Activated naive CD4-positive, alpha-beta T cell treated with Interleukin-2 at 50 U/mL for 16 hours (primary cell): ENCODE measurements at places on chromosomes 1 and 21.

DNA sequence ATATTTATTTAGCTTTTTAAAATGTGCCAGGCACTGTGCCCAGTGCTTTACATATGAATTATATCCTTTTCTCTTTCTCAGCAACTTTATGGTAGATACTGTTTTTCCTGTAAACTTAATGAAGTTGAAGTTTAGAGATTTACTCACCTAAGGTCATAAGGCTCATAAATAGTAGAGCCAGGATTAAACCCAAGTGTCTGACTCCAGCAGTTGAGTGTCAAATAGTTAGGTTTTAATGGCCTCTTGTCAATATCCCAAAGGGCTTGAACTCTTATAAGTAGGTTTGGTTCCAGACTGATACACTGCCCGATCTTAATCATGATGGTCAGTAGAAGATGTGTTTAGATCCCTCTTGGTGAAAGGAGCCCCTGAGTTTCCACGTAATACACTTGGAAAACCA, 37.8 kb downstream of the RABGAP1L start:
- no peak for DNase-seq

GRCh38 chr1:204925701-204926100, 55.0 kb downstream of the NFASC start:
- DNase-seq: no peak

- DNase-seq: no peak
Measured at GRCh38 chr21:35853321-35854239, 206.7 kb downstream of the SETD4 start.

- no peak for DNase-seq
Measured at GRCh38 chr1:234495231-234495990, 16.4 kb upstream of the TARBP1 start.

- DNase-seq: no peak
Measured at GRCh38 chr1:31669433-31669785, 24.7 kb upstream of the PEF1 start.

GRCh38 chr1:29712284-29712651, 475.9 kb downstream of the PTPRU start:
- DNase-seq: no peak

DNA sequence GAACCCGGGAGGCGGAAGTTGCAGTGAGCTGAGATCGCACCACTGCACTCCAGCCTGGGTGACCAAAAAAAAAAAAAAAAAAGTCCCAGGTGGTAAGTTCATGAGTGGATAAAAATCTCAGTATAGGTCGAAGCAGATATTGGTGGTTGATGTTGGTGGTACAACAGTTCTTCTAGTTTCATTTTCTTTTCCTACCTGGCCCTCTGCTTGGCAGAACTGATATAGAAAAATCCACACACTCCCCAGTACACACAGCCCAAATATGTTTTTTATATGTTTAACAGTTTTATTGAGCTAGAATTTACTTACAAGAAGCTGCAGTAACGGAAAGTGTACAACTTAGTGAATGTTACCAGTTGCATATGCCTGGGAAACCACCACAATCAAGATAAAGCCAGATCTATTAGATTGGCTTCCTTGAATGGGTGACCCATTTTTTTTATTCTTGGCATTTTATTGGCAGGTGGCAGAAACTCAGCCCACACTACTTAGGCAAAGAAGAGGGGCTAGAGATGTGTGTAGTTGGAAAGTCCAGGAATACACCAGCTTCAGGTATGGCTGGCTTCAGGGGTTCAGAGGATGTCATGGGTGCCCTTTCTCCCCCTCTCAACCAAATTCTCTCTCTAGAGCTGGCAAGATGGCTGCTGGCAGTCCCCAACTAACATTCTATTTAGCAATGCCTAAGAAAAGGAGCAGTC, 118.3 kb upstream of the SLC25A33 start:
- DNase-seq: no peak

DNA sequence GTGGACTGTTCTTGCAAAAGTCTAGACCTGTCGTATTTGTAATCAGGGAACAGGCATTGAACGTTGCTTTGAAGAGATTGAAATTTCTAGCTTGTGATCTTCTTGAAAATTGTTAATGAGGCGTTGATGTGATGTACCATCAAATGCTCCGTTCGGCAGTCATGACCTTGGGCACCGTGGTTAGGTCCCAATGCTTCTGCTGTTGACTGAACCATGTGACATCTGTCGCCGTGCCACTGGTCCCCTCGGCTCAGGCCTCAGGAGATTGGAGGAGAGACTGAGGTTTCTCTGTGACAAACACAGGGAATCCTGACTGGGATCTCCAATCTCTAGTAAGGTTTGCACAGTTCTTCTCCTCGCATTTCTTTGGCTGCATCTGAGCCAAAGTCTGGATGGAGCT, 18.1 kb upstream of the KCNAB2 start:
- DNase-seq: no peak

DNA sequence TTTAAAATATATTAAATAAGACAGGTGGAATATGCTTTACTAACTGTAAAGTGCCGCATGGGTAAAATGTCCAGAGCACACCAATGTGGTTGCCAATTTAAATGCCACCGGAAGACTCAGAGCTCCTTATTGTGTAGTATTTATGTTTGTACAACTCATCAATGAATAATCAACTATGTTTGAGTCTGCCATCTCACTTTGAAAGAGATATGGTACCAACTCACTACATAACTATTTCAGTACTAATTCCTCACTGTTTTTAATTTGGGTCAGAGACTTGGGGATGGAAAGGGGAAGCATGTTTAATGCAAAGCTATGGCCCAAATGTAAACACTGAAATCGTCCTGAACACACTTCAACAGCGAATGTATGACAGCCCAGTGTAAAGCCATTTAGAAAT, 144.8 kb downstream of the NR5A2 start:
- no peak for DNase-seq

DNA sequence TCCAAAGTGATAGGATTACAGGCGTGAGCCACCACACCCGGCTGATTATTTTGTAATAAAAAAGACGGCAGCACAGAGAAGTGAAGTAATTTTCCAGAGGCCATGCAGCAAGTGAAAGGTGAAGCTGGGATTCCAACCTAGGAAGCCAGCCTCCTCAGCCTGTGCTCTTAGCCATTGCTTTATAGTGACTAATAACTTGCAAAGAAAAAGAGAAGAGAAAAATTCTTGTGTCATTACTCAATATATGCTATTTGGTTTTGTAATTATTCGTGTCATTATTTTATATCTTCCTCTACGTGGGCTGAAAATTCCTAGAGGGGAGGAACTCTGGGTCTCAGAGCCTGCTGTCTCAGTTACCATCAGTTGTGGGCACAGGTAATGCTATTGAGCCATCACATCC, 1.6 kb upstream of the IER5 start:
- no peak for DNase-seq

DNA sequence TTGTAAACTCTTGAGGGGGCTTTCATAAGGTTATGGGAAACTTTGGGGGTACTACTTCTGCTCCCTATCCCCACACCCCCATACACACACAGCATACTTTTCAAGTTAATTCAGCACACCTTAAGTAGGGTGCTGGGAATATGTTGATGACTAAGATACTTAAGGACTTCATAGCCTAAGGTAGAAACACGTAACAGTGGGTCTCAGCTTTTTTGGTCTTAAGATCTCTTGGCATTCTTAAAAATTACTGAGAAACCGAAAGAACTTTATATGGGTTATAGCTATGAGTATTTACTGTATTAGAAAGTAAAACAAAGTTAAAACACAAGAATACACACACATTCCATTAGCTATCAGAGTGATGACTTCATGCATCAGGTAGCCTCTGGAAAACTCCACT, 2.1 kb downstream of the OTUD3 start:
- DNase-seq: no peak

DNA sequence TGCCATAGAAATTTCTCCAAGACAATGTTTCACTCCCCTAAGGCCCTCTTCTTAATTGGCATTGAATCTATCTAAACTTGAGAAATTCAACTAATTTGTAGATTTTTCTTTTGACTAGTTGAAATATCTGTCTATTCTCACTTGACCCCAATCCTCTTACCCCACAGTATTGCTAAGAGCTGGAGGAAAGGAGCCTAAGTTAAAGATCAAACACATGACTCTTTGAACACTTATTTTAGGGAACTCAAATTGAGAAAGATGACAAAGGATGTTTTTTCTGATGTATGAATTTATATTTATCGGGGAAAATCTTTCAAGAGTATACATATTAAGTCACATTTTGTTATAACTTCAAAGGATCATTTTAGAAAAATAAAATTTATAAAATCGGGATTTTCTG, 3.6 kb downstream of the MR1 start:
- DNase-seq: no peak

DNA sequence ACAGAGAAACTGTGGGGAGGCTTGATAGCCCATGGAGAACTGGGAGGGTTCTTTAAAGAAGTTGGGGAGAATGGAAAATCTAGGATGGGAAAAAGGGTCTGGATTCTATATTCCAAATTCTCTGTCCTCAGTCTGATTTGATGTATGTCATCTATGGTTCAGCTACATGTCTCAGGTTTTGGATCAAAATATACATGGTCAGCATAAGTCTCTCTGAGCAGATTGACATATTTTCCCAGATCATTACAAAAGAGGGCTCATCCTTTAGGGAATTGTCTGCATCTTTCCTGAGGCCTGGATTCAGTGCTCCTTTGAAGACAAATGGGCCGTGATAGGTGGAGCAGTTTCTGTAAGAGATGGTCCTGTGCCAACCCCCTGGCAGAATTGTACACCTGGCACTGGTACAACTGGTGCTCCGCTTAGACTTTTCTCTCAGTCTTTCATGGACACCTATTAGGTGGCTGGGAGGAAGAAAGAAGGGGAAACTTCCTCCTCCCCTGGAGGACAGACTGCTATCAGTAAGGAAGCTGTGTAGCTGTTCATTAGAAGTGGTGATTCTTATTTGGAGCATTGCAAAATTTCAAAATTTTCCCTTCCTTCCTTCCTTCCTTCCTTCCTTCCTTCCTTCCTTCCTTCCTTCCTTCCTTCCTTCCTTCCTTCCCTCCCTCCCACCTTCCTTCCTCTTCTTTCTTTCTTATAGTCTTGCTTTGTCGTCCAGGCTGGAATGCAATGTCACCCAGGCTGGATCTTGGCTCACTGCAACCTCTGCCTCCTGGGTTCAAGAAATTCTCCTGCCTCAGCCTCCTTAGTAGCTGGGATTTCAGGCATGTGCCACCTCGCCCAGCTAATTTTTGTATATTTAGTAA, 26.1 kb upstream of the RGL1 start:
- DNase-seq: no peak

DNA sequence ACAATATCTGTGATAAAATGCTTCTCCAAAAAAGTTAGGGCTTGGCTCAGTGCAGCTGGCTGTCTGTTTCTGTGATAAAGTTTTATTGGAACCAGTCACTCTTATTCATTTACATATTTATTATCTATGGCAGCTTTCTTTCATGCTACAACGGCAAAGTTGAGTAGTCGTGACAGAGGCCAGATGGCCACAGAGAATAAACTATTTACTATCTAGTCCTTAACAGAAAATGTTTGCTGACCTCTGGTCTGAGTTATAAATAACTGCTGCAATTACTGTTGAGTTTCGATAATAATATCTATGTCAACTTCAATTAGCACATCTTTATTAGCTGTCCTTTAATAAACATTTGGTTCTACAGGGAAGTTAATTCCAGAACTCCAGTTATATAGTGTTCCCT, 180.2 kb upstream of the RUNX1 start:
- no peak for DNase-seq

DNA sequence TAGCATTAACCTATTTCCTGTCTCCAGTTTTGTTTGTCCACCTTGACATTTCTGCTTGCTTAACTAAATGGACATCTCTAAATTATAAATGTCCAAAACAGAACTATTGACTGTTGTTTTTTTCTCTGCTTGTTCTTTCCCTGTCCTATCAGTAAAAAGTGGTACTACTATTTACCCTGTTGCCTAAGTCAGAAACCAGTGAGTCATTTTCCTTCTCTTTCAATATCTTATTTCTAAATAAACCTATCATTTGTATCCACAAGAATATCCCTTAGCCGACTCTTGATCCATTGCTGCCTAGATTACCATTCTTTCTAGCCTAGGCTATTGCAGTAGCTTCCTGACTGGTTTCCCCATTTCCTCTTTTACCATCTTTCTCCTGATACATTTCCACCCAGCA, 22.5 kb downstream of the MIER1 start:
- no peak for DNase-seq

GRCh38 chr21:41283211-41283818, 33.3 kb upstream of the FAM3B start:
- DNase-seq: peak; percentile 29

DNA sequence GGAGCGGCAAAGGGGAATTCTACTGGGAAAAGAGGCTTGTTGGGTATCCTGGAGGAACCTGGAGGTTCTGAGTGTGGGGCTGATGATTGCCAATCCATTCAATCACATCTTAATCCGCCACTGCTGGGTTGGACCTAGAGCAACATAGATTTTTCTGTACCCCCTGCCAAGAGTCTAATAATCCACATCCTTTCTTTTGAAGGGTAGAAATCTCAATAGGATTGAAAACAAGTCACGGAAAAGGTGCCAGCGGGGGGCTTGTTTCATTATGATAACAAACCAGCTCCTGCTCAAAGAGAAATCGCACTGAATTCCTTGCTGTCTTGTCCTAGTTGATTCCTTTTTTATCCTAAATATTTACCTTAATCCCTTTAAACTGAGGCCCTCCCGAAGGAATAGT, 528.5 kb downstream of the ADGRL2 start:
- DNase-seq: no peak

DNA sequence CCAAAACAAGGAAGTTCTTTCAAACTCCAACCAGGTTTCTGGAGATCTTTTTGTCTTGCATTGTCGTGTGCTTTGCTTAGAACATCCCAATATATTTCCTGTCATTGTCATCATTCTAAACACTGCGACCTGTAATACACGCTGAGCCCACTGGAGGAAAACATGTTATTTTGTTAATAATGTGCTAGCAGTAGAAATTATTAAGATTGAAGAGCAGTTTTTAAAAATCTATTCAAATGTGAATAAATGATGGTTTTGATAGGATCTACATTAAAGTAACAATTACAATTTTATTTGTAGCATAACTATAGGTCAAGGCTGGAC, 268.5 kb downstream of the PTPRC start:
- no peak for DNase-seq

GRCh38 chr1:101902199-101902598, 94.5 kb downstream of the OLFM3 start:
- no peak for DNase-seq

GRCh38 chr21:15095326-15095725, 30.5 kb upstream of the NRIP1 start:
- DNase-seq: no peak

- no peak for DNase-seq
Measured at GRCh38 chr1:163357378-163357777, 35.6 kb downstream of the NUF2 start.

- no peak for DNase-seq
Measured at GRCh38 chr21:31493350-31493880, 149.4 kb upstream of the TIAM1 start.

DNA sequence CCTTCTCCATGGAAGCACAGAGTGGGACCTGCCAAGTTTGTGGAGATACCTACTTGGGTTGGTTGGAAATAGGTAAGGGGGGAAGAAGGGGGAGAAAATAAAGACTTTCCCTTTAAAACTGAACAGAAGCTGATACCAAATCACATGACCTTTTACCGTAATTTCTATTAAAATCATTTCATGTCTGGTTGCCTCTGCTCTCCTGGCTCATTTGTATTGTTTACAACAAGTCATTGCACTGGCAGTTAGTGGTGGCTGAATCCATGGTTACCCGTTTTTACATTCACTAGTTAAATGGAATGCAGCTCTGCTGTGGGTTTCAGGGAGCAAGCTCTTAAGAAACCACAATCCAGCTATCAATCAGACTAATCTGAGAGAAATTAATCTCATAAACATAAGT, 353.7 kb upstream of the ESRRG start:
- DNase-seq: no peak

- no peak for DNase-seq
Measured at GRCh38 chr1:155107309-155108264, 20.1 kb upstream of the EFNA1 start.
